C1 segment of cervical spinal cord (tissue), 14 donors: ENCODE measurements at places on chromosomes 6 and 20.

DNA sequence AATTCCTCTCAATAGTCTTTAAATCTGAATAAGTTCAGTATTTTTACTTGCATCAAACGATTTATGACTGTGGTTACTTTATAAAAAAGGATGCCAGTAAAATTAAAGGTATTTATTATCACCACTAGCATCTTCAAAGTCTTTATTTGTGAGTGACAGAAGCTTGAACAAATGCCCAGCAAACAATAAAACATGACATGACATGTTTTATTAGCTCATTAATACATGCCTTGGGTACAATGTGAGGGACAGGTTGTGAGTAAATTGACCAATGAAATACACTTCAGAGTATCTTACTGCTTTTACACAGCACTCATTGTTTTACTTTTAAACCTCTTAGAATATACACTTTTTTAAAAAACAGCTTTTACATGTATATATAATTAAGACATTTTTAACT is 113.4 kb upstream of the BEND3 start:
- DNase-seq, result no peak

DNA sequence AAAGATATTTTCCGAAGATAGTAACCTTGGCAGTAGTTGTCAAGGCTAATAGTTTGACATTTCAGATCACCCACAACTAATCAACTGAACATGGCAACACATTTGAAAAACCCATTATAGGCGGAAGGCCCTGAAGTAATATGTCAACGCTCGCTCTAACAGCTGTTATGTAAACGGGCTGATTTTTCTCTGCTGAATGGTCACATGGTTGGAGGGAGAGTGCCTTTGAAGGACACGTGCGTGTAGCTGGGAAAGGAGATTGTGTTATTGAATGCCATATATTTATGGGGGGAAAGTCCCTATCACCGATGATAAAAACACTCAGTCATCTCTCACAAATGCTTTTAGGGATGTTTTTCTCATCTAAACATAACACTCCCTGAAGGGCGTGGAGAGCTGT is 160.0 kb upstream of the RALGAPA2 start:
- no peak for DNase-seq

DNA sequence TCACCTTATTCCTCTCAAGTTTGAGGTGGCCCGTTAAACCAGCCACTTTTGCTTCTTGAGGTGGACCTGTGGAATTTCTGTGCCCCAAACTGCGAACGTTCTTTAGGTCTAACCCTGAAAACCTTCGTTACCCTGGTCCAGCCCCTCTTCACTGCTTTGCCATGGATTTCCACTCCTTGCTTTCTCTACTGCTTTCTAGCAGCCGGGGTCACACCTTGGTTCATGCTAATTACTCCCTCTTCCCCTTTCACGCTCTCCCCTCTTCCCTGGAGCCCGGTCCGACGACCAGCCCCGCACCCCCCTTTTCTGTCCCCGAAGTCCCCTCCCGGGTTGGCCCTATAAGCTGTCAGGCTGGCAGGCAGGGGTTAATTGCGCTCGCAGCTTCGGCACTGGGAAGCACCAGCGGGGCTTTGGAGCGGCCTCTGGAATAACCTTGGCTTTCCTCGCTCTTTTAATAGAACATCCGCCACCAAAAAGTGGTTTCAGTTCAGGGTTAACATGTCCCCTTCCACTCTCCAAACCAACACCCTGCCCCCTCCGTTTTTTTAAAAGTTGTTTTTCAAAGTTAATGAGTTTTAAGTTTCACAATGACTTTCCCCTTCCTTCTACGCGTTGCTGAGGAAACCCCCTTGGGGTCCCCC is 1.4 kb upstream of the HIVEP1 start:
- DNase-seq, result peak; percentile 89

DNA sequence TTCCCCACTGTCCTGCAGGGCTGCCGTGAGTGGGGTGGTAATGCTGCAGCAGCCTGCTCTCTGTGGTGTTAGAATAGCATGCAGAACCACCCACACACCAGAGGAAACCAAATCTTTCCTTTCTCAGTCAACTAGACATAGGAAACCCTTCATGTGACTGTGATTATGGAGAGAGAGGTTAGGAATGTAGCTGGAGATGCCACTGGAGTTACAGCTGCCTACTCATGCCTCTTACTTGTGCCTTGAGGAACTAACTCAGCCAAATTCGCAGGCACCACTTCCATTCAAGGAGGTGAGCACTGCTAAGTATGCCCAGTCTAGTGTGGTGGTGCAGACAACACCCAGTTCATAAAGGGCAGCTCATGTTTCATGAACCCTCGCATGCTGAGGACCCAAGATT is 27.4 kb downstream of the MUC22 start:
- no peak for DNase-seq

GRCh38 chr6:156563714-156564113 is 213.5 kb upstream of the ARID1B start:
- DNase-seq, result no peak

- peak; percentile 21 for DNase-seq
Observed at GRCh38 chr6:35736253-35736894, 458 bp upstream of the ARMC12 start.

DNA sequence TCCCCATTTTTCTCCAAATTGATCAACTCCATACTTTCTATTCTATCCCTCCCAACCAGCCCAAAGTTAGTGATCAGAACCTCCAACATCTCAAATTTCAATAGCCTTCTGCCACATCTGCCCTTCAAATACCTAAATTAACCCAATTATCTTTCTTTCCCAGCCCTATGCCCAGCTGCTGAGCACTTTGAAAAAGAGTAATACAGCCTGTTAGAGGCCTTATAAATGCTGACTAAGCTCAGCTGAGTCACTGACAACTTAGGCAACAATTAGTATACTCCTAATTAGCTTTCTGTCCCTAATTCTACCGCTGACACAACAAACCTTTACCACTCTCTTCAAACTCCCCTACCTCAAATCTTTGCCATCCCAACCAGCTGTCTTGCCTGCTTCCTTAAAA is 23.5 kb downstream of the RUNX2 start:
- no peak for DNase-seq

GRCh38 chr6:12363651-12364381 is 73.7 kb downstream of the EDN1 start:
- DNase-seq, result no peak

- no peak for DNase-seq
Observed at GRCh38 chr6:56913285-56914074, 41.4 kb upstream of the BEND6 start.

DNA sequence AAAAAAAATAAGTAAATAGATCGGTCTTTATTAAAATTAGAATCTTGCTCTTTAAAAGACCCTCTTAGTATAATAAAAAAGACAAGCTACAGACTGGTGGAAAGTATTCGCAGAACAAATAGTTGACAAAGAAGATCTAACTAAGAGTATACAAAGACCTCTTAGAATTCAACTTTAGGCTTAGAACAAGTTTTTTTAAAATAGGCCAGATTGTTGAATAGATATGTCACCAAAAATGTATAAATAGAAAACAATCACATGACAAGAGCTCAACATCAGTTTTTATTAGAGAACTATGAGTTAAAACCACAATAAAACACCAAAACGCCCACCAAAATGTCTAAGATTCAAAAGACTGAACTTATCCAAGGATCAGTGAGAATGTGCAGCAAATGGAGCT is 632.7 kb upstream of the PTCHD4 start:
- DNase-seq, result no peak

DNA sequence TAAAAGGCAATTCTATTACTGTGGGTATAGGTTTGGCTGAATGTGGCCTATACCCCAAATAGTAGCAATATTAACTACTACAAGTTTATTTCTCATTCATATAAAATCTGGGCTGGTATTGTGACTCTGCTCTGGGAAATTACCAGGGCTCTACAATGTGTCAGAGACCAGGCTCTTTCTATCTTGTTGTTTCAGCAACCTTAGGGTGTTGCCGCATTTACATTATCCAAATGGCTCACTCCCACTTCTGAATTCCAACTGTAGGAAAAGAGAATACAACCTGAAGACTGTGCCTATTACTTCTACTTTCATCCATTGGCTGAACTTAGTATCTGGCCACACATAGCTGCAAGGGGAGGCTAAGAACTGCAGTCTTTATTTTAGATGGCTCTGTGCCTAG is 106.7 kb upstream of the CENPW start:
- DNase-seq, result no peak

GRCh38 chr6:140071601-140072062 is 697.2 kb upstream of the CITED2 start:
- DNase-seq, result no peak

- DNase-seq, result no peak
Observed at GRCh38 chr6:47090881-47091280, 48.7 kb upstream of the ADGRF1 start.

GRCh38 chr6:157584036-157584435 is 203.0 kb downstream of the ZDHHC14 start:
- no peak for DNase-seq

- DNase-seq, result no peak
Observed at GRCh38 chr6:137830511-137830911, 36.5 kb upstream of the TNFAIP3 start.

GRCh38 chr6:73798592-73798991 is 102.6 kb downstream of the CD109 start:
- DNase-seq, result no peak

DNA sequence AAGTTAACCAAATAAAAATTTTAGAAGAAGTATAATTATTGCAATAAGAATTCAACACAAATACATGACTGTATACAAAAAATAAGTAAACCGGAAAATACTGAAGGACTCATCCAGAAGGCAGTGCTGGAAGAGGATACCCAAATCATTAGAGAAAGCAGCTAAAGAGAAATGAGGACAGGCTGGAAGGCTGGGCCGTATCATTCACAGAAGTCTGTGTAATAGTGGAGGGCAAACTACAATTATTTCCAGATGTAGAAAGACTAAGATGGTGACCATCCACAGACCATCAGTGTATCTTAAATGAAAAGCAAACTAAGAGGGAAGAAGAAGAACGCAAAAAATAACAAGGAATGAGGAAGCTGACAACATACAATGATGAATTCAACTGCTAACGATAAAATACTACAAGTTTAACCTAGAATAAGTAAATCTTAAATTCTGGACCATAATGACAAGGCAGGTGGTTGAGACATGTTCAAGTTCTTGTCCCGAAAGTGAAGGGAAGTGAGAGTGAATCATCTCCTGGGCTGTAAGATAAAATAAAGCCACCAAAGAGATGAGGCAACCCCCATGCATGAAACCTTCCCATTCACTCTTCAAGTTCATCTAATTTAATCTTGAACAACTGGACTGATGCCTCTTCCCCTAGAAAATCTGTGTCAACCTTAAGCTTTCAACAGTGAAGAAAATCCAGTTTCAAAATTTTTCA is 71.5 kb downstream of the SLC23A2 start:
- DNase-seq, result no peak

- DNase-seq, result no peak
Observed at GRCh38 chr6:5109436-5109835, 24.3 kb downstream of the PPP1R3G start.

GRCh38 chr6:109693111-109693510 is 2.0 kb downstream of the FIG4 start:
- DNase-seq, result no peak

DNA sequence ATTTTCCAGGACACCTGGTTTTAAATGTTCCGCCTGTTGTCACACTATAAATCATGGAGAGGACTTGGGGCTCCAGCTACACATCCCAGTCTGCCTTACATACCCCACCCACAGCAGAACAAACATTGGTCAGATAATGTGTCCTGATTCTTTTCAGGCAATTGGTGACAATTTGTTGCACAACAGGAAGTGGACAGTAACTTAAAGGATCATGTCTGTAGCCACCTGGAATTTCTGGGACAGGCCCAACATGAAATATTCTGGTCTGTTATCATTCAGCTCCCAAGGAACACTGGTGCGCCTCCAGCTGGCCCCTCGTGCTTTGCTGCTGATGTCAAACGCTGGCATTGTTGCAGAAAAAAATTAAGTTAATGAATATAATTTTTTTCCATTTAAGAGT is 117.2 kb downstream of the SOBP start:
- DNase-seq, result no peak

DNA sequence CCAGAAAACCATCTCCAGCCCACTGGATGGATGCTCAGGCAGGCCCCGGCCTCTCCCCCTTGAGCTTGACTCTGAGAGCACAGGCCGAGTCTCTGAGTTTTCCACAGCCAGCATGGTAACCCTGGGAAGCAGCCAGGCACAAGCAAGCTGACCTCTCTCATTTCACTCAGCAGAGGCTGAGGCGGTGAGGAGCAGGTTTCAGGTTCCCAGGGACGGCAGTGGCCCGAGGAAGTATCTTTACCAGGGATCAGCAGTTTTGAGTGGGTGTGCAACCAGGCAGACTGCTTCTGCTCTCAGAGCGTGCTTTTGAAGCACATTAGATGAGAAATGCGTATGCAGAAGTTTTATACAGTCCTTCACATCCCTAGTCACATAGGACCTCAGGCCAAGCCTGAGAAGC is 12.6 kb downstream of the HCK start:
- DNase-seq, result no peak

GRCh38 chr20:47352332-47353238 is 3.9 kb downstream of the ZMYND8 start:
- peak; percentile 80 for DNase-seq

GRCh38 chr20:60049601-60050000 is 91.4 kb downstream of the CDH26 start:
- DNase-seq, result no peak

GRCh38 chr6:138229663-138230179 is 11.4 kb upstream of the PBOV1 start:
- no peak for DNase-seq

DNA sequence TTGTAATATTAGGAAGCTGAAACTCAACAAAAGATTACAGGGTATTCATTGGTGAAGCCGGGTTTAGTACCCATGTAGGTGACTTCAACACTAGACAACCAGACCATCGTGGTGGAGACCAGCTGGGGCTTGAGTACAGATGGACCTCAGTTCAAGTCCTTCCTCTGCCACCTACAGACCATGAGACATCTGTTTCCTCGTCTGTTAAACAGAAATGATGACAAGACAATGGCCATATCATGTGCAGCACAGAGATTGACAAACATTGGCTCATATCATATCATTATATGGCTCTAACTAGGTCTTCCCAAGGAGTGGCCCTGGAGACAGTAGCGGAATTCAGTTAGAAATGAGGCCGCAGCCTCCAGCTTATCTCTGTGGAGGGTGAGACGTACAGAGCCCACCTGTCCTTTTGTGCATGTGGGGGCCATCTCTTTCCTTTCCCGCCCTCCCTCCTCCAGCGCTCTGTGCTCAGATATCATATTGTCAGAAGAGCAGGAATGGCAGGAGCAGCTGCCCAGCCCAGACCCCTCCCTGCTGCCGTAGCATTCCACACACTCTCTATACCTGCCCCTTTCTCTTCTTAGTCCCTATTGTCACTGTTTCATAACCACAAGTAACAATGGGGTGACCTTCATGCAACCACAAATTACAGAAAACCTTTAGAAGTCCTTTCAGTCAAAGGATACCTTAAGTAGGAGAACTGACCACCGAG is 75.1 kb downstream of the LY86 start:
- no peak for DNase-seq

DNA sequence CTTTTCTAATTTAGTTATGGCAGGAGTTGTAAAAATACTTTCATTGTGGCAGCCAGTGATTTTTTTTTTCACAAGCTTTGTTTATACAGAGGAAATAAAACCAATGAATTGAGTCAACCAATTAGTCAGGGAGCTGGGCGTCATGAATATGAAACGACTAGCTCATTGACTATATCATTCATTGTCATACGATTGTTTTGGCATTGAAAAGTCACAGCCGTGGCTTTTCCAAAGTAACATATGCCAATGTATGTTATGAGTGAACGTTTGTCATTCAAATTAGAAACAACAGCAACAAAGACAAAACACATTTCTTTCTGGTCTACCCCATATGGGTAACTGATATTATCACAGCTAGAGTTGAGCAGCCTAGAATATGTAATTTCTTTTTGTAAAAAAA is 810.6 kb downstream of the EPHA7 start:
- DNase-seq, result no peak

GRCh38 chr6:34517966-34518365 is 38.2 kb downstream of the SPDEF start:
- DNase-seq, result no peak

- no peak for DNase-seq
Observed at GRCh38 chr6:25481267-25481666, 170.7 kb upstream of the SCGN start.
